Activated CD8-positive, alpha-beta memory T cell treated with anti-CD3 and anti-CD28 coated beads for 1 hour (primary cell): ENCODE measurements at places on chromosomes 3 and 15.

GRCh38 chr15:60442763-60443162 is 36.2 kb downstream of the ICE2 start:
- no peak for DNase-seq

DNA sequence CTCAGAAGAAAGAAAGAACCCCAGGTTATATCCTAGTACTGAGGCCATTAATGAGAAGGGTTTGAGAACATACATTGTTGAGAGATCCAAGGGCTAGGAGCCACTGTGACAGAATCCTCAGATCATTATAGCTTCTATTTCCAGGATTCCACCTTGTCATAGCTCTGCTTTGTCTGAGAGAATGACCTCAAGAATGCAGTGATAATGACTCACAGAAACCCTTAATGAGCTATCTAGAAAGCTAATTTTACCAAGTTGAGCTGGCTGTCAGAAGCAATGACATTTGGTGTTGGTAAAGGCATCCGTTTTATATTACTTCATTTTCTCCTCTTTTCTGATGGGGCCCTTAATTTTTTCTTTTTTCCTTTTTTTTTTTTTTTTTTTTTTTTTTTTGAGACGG is 10.9 kb downstream of the TRIP4 start:
- no peak for DNase-seq

- DNase-seq, result no peak
Observed at GRCh38 chr3:133254151-133254550, 145.7 kb upstream of the BFSP2 start.

DNA sequence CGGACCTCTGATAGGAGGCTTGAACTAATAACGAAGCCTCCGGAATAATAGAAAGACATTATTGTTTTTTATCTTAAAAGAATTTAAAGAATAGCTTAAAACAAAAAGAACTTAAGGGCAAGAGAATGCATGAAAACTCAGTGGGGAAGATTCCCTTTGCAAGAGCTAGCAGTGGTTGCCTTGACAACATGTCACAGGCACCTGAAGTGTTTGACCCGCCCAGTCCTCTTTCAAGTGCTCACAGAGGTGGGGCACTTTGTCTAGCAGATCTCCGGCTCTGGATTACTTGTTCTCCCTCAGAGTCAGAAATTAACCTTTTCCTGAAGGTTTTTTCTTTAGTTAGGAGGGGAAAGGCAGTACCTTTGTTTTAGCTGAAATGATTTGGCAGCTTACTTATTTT is 37.8 kb downstream of the LARS2 start:
- no peak for DNase-seq

DNA sequence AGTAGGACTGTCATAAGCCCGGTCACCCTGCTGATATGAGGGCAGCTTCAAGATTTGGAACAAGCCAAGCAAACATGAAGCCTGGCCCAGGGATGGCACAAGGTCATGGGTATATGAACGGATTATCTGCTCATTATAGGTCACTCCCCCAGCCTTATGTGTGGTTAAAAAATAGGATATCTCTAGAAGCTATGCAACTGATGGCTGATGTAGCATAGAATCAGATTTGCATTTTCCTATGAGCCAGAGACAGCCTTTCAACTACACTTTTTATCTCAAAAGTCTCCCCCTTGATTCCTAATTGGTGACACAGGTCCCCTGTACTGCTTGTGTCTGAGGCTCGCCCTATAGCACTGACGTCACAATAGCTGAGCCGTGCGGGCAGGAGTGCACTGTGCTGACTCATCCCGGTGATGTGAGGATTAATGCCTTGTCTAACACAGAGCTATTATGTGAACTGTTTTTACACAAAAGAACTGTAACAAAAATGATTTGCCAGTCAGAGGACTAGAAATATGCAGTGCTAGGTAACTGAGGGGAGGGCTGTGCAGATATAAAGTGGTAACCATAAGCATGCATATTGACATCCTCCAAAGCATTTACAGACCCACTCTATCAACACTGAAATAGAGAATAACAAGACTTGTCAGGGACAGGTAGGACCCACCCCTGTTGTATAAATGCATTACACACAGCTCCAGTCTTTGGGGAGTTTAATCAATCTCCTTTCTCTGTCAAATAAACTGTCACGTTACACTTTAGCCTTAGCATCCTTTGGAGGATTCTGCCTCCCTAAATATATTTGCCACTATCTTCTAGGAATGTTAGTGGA is 204.9 kb downstream of the TIGIT start:
- DNase-seq, result no peak

DNA sequence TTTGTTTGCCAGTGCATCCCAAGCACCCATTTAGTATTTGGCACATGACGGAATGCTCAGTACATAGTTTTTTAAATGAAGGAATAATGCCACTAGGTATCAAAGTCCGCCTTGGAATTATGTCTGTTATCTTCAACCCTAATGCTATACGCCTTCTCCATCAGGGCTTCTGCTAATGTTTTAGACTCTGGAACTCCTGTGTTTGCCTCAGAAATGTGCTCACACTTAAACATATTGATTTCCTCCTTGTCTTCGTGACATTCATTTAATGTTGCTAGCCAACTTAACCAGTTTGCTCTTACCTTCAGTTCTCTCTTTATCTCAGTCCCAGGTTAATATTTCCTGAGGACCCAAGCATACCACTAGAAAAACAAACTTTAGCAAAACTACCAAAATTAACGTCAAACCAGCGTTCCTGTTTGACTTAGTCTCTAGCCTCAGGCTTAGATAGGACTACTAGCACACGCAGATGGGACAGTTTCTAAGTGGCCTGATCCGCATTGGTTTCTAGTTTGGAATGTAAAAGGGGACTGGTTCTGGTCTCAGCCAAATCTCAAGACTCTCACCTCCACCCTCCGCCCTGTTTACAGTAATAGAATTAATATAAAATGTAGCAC is 81.4 kb downstream of the IL1RAP start:
- no peak for DNase-seq

- no peak for DNase-seq
Observed at GRCh38 chr3:122962149-122962548, 65.4 kb downstream of the SEMA5B start.

GRCh38 chr15:66085128-66085527 is 168.4 kb downstream of the MEGF11 start:
- DNase-seq, result no peak

DNA sequence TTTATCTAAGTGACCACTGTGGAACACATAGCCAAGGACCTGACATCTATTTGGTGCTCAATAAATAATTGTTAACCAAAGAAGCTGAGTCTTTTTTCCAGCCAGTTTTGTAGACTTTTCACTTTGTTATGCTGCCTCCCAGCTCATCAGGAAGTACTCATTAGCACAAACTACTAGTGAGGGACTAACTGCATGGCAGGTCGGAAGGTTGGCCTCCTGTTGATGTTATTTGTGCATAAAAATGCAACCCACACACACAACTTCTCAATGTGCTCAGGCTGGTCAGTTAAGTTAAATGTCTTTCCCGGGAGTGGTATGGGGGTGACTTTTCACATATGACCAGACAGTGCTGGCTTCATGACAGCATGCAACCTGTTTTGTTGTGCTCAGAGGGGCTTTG is 263.0 kb upstream of the TOPAZ1 start:
- no peak for DNase-seq

GRCh38 chr3:51669241-51670052 is 1.6 kb upstream of the TEX264 start:
- DNase-seq, result peak; percentile 70

DNA sequence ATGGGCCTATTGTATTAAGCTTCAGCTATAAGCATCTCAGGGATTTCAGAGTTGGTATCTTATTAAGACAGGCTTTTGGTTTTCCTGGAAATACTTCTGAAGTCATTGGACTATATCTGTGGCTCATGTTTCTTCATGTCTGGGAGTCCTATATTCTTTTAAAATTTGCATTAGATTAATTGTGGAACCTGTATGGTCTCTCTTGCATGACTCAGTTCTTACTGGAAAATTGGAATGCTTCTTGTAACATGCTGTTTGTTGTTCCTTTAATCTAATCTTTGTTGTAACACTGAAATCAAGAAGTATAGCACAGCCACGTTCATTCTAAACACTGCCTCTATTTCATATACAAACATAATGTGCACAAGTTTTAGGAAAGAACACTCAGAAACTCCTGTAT is 208.1 kb downstream of the RBMS3 start:
- no peak for DNase-seq

DNA sequence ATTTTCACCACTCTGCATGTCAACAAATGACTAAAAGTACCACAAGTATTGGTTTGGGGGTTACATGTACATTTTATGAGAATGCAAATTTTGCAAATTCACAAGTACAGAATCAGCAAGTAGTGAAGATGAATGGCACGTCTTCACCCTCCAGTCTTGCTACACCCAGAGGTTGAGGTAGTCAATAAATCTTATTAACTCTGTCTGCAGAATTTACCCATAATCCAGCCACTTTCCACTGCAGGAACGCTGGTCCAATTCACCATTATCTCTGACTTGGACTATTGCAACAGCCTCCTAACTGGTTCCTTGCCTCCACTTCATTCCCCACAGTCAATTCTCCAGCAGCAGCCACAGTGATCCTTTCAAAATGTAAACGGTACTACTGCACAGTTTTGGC is 10.6 kb downstream of the PSMA4 start:
- DNase-seq, result no peak

GRCh38 chr3:155015776-155016436 is 64.2 kb upstream of the MME start:
- no peak for DNase-seq

- DNase-seq, result no peak
Observed at GRCh38 chr15:80095511-80095910, 36.0 kb downstream of the ZFAND6 start.

GRCh38 chr3:106068381-106068780 is 199.6 kb upstream of the CBLB start:
- DNase-seq, result no peak

DNA sequence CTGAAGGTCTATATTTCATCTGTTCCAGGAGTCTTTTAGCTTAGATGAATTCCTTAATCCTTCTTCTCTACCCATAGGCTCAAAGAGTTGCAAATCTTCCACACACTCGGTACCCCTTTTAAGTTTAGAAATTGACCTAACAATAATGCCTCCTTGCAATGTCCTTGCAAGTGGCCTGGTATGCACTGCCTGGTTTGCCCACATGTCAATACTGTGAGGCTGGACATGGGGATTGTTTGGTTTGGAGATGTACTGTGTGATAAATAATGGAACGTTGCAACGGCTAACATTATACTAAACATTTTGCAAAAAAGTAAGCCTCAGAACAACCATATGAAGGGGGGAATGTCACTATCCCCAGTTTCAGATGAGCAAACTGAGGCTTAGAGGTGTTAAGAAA is 22.4 kb upstream of the TPM1 start:
- no peak for DNase-seq

GRCh38 chr15:71564217-71564616 is 246.1 kb upstream of the NR2E3 start:
- no peak for DNase-seq

GRCh38 chr15:61818801-61819200 is 241.4 kb downstream of the VPS13C start:
- DNase-seq, result no peak

GRCh38 chr15:35746121-35746520 is 200.2 kb upstream of the DPH6 start:
- no peak for DNase-seq

DNA sequence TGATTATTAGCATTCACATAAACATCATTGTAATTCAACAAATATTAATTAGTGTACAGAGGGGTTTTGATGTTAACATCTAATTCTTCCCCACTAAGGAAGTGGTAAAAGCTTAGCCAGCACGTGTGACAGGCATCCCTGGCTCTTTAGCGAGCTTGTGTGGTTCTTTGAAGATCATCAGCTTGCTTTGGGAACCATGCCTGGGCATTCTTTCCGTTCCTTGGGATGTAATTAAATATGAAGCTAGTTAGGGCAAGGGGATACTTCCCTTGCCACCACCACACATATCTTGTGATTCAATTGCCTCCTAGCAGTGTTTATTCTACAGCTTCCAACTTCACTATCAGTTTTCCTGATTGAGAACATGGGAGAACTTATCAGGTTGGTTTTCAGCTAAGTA is 246.5 kb downstream of the MYRIP start:
- no peak for DNase-seq

- DNase-seq, result no peak
Observed at GRCh38 chr15:101149864-101150722, 101.8 kb downstream of the CHSY1 start.

GRCh38 chr3:197026481-197026866 is 3.1 kb downstream of the MELTF start:
- no peak for DNase-seq

DNA sequence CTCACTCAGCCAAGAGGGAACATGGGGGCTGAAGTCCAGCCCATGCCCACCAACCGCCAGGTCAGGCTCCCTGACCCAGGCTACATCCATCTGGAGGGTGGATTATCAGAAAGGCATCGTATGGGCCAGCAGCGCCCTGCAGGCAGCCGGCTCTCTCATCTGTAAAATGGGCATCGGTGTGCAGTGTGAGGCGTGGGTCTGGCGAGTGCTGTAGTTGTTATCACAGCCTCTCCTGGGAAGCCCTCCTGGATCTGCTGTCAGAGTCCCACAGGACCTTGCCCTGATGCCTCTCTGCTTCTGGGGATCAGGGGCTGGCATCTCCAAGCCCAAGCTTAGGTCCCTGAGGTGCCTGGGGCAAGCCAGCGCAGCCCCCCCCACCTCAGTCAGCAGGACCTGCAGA is 27.4 kb downstream of the CFAP100 start:
- no peak for DNase-seq

- DNase-seq, result no peak
Observed at GRCh38 chr3:30720586-30721313, 114.3 kb downstream of the TGFBR2 start.

DNA sequence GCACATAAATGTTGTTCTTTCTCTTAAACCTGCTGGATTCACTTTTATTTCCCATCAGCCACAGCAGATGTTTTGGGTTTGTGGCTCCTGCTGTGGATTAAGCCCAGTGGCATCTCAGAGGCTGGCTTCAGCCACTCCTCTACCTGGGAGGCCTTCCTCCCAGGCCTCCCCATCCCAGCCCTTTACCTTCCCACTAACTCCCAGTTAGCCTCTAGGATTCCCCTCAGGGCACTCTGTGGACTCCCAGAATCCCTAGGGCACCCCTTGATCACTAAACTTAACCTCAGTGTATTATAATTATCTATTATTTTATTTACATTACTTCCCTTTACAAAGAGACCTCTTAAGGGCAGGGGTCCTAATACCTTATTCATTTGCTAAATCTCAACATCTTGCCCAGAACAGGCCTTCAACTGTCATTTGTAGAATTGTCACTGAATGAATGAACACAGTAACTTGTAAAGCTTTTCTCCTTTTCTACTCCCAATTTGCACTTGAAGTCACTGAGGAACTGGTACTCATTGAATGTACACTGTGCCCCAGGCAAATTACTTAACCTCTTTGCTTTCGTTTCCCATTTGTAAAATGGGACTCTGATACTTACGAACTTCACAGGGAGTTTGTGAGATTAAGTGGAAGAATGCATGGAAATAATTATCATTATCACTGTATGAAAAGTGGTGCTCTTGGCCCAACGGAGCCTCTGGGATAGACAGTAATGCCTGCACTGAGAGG is 8.3 kb downstream of the CCDC13 start:
- no peak for DNase-seq

GRCh38 chr3:50352781-50353180 is 2.1 kb downstream of the CYB561D2 start:
- no peak for DNase-seq

- DNase-seq, result no peak
Observed at GRCh38 chr15:74442604-74443003, 8.8 kb upstream of the SEMA7A start.
